Activated CD4-positive, alpha-beta T cell treated with anti-CD3 and anti-CD28 coated beads, Interleukin-2, Interleukin-4, amounts not matched to agents 100 ng/mL and 50 ng/mL, durations not matched to agents 16 hours and 8 hours (primary cell): ENCODE measurements at places on chromosomes 3 and 15.

DNA sequence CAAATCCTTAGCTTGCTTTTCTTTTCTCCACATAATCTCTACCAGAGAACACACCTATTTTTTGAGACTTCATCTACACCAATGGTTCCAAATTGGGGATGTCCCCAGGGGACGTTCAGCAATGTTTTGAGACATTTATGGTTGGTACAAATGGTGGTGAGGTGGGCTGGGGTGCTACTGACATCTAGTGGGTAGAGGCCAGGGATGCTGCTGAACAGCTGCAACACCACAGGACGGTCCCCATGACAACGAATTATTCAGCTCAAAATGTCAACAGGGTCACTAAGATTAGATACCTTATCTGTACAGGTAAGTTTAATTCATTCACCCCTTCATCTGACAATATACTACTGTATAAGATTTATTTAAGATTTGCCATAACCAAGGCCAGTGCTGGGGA is 14.4 kb downstream of the GK5 start:
- DNase-seq = no peak

GRCh38 chr3:33331414-33331813 is 54.2 kb downstream of the FBXL2 start:
- no peak for DNase-seq

DNA sequence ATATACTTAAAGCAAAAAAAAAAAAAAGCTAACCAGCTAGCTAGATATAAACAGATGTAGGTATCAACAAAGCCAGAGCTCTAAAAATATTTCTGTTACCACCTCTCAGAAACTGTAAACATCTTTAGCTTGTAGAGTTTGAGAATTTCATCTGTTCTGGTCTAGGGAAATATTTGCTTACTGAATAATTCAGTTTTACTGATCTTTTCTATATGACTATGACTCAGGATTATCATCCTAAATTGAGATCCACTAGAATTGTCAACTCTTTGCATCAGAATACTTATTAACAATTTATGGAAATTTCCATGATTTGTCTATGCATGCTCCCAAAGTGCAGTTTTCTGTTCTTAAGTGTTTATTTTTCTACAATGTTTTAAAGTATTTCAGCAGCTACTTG is 517.3 kb downstream of the DIPK2A start:
- DNase-seq = no peak

- DNase-seq = no peak
These were observed 1.0 kb downstream of the LYSMD4 start for GRCh38 chr15:99732124-99732750.

DNA sequence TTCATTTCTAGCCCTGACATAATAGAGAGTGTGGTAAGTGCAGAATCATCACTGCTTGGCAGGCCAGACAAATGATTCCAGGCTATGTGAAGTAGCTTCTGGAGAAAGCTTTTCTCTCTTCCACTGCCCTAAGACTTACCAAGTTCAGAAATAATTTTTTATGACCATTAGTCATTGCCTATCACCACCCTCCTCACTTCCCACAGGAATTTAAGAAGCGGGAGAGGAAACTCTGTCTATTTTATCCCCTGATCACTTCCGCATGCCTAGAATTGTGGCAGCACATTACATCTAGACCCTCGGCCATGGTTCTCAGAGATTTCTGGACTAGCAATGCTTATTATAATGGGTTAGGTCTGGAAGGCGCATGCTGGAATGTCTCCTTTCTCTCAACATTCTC is 397.8 kb upstream of the NR2F2 start:
- no peak for DNase-seq

- no peak for DNase-seq
These were observed 304.8 kb upstream of the CTDSPL start for GRCh38 chr3:37556789-37557301.

DNA sequence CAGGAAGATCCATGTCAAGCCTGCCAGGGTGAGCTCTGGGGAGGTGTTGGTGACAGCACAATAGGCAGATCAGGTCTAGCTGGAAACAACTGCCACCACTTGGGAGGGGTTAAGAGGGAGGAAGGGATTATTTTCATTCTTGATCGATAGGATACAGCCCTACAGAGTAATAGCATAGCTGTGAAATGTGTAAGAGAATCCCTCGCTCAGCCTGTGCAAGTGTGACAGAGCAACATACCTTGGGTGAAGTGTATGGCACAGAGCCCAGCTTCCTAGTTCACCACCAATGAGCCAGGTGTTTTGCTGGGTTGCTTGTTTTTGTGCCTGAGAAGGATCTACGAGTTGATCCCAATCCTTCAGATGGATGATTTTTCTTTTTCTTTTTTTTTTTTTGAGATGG is 9.2 kb upstream of the DCUN1D1 start:
- no peak for DNase-seq

GRCh38 chr3:23611737-23612295 is 193.9 kb upstream of the UBE2E1 start:
- no peak for DNase-seq

GRCh38 chr3:177523872-177524438 is 326.7 kb upstream of the TBL1XR1 start:
- no peak for DNase-seq

GRCh38 chr15:47516558-47516957 is 200.7 kb upstream of the SEMA6D start:
- no peak for DNase-seq

GRCh38 chr3:113151461-113152031 is 59.8 kb upstream of the BOC start:
- DNase-seq = no peak

DNA sequence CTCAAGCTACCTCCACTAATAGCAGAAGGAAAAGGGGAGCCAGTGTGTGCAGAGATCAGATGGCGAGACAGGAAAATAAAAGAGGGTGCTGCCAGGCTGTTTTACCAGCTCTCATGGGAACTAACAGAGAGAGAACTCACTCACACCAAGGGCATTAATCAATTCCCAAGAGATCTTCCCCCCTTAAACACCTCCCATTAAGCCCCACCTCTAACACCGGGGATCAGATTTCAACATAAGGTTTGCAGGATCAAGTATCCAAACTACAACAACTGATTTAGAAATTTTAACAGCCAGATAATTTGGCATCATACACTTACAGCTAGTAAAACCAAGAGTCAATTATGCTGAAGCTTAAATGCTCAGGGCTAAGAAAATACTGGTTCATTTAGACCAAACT is 18.9 kb downstream of the CD200 start:
- DNase-seq = no peak

- DNase-seq = no peak
These were observed 146.1 kb downstream of the SMAD6 start for GRCh38 chr15:66848116-66848515.

DNA sequence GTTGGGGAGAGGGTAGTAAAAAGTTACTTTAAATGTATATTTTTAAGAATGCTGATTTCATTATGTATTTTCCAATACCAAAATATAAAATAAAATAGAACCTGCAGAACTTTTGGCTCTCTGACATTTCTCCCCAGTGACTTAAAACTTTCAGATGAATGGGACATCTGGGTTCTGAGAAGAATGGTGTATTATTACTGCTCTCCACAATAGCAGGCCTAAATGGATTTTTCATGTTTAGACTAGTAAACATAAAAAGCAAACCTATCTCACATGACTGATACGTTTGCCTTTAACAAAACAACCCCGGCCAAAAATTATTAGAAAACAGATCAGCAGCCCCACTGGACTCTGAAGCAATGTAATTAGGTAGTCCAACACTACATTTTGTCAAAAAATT is 73.8 kb downstream of the FHIT start:
- DNase-seq = no peak

GRCh38 chr3:157589211-157589610 is 86.0 kb upstream of the VEPH1 start:
- no peak for DNase-seq

DNA sequence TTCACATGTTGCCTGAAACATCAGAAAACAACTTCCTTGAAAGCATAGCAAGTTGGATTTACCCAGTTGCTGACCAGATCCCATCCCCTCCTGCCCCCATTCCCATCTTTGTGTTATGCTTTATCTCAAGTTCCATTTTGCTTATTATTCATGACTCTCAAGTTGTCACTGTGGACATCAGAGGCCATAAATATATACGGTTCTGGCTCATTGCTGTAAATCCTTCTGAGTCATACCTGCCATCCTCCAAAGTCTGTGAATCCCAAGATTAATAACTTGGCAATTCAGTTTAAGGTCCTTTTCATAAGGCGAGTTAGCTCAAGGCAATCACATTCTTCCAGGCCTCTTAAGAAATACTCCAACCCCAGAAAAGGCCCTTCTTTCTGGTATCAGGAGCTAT is 126.2 kb upstream of the C2CD4B start:
- no peak for DNase-seq

DNA sequence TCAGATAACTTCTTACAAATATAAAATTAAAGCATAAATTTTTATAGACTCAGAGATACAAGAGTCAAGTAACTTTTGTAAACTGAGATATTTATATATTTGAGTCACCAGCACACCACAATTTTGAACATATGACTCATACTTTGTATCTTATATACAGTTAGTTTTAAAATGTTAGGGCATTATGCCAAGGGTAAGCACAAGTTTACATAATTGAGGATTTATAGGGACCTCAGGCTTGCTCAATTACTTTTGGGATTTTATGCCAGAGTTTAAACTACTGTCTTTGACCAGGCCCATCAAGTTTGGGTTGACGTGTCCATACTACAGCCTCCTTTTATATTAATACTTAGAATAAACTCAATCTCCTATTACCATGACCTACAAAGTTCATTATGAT is 7.4 kb upstream of the FGF7 start:
- no peak for DNase-seq

GRCh38 chr3:69181592-69182211 is 59.3 kb upstream of the LMOD3 start:
- DNase-seq = no peak

GRCh38 chr3:193872265-193872753 is 263.6 kb upstream of the HES1 start:
- DNase-seq = peak; percentile 35

DNA sequence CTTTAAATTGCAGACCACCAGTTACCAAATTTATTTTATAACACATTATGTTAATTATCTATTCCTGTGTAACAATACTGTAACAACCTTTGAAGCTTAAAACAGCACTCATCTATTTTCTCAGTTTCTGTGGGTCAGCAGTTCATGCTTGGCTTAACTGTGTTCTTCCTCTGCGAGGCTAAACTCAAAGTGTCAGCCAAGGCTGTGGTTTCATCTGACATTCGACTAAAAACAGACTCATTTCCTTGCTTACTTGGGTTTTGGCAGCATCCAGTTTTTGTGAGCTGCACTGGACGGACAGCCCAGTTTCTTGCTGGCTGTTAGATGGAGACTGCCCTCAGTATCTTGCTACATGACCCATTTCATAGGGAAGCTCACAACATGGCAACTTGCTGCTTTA is 247.3 kb upstream of the KCNH8 start:
- no peak for DNase-seq

- DNase-seq = no peak
These were observed 267.9 kb upstream of the THBS1 start for GRCh38 chr15:39312984-39313383.

- DNase-seq = peak; percentile 19
These were observed 111.7 kb downstream of the FOXB1 start for GRCh38 chr15:60115579-60116380.

DNA sequence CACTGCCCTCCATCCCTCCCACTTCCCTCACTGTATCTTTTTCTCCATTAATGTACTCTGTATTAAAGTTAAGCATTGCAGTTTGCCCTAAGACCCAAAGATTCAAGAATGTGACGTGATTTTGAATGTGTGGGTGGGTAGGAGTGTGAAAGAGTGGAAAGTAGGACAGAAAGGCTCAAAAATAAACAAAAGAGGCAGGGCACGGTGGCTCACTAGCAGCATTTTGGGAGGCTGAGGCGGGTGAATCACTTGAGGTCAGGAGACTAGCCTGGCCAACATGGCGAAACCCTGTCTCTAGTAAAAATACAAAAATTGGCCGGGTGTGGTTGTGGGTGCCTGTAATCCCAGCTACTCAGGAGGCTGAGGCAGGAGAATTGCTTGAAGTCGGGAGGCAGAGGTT is 18.4 kb downstream of the TFRC start:
- no peak for DNase-seq

DNA sequence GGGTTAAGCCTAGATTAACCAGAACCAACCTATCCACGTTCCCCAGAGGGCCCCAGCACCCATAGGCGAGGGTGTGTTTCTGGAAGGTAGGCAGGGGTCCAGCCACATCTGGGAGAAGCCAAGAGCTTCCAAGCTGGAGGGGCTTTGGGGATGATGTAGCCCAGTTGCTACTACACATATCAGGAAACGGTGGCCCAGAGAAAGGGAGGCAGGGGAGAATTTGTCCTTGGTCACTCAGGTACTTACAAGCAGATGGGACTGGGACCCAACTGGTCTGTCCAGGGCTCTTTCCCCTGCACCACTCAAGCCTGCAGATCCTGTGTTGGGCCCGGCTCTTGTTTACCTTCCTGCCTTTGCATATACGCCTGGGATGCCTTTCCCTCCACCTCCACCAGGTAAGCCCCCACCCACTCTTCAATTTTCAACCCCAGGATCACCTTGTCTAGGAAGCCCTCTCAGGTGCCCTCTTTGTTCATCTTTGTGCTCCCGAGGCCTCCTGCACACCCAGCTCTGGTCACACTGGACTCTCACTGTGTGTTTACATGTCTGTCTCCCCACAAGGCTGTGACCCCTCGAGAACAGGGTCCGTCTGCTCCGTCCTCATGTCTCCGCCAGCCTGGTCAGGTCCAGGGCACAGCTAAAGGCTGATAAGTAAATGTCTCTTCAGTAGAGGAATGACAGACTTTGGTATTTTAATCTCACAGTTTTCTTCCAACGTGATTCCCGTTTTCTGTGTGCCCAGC is 204.4 kb upstream of the LINGO1 start:
- no peak for DNase-seq

- no peak for DNase-seq
These were observed 24.0 kb upstream of the RAF1 start for GRCh38 chr3:12687948-12688347.

GRCh38 chr3:136819392-136819730 is 435 bp downstream of the SLC35G2 start:
- DNase-seq = no peak

DNA sequence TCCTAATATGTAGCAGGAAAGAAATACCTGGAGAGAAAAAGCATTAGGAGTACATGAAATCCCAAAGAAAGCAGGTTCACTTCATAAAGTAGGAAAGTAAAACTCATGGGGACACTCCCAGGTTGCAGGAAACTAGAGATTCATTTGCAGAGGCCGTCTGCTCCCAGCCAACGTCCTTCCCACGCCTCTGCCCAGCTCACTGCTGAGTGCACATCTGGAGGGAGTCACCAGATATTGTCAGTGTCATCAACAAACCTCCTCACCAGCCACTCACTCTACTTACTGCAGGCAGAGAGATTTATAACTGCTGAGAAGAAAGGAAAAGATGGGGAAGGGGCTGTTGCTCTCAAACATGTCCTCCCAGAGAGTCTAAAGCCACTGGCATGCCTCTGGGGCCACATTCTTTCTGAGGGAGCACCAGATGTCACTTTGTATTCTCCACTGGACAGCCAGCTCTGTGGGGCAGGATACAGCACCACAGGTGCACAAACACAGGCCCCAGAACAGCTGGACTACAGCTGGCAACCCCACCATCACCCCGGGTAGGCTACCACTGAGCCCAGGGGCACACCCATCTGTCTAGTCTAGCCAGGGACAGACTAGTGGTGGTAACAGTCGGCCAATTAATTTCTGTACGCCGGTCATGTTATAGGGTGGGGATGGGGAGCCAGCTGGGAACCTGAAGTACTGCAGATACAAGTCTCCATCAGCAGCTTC is 64.5 kb downstream of the NPTN start:
- no peak for DNase-seq
